Activated CD4-positive, CD25-positive, alpha-beta regulatory T cell treated with anti-CD3 and anti-CD28 coated beads, Interleukin-2, amount 50 U/mL, for 16 hours (primary cell): ENCODE measurements at places on chromosomes 11 and 22.

GRCh38 chr11:101521821-101522220 is 62.0 kb downstream of the TRPC6 start:
- no peak for DNase-seq

DNA sequence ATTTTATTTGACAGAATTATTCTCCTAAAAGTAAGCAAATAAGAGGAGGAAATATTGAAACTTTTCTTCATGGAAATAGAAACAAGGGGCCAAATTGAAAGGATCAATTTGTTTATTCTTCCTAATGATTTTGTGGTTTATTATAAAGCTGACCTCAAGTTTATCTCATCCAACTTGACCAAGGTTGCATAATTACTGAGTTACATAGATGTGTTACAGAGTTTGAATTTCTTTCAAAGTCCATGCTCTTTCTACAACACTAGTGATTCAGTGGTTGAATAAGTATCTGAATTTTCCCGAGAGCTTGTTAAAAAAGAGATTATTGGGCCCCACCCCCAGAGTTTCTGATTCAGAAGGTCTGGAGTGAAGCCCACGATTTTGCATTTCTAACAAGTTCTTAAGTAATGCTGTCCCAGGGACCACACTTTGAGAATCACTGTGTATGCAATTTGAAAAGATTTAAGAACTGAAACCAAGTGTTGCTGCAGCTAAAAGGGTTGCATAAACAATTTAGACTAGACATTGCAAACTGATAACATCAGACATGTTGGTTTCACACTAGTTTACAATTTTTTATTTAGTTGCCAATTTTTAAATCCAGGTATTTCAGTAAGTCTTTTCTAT is 485.7 kb upstream of the ANO5 start:
- no peak for DNase-seq

- DNase-seq, result no peak
These were observed 50.8 kb downstream of the FLRT1 start for GRCh38 chr11:64086258-64087123.

GRCh38 chr11:134250246-134250645 is 2.9 kb downstream of the THYN1 start:
- DNase-seq, result no peak

GRCh38 chr11:111694851-111695250 is 71.3 kb downstream of the PPP2R1B start:
- DNase-seq, result no peak

DNA sequence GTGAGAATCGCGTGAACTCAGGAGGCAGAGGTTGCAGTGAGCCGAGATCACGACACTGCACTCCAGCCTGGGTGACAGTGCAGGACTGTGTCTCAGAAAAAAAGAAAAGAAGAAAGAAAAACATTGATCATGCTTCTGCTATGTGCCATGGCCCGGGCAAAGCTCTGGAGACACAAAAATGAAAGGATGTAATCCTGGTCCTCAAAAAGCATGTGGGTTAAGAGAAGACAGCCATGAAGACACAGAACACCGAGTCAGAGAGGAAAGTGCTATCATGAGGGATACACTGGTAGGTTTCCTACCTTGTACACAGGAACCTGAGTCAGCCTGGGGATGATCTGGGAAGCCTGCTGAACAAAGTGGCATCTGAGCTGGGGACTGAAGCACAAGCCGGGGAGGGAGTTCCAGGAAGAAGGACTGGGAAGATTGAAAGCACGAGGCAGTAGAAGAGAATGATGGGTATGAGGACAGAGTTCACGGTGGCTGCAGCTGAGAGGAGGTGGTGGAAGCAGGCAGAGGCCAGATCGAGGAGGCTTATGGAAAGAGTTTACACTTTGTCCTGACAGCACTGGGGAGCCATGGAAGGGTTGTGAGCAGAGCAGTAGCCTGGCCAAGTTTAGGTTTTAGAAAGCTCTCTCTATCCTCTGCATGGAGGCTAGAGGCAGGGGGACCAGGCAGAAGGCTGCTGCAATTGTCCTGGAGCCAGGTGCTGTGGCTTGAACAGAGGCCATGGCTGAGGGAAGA is 9.9 kb upstream of the MAFF start:
- DNase-seq, result no peak

DNA sequence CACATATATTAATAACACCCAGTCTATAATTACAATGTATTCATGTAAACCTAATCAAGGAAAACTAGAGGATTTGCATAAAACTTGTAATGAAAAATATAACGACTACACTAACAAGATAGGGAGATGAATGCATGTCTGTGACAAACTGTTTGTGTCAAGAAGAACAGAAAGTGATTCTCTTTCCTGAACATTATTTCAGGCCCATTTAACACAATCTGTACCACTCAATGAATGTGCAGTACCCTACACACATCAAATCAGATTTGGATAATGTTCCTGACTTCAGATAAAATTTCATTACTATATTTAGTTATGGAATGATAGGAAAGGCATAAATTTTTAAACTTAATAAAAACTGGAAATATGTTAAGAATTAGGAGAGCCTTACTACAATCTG is 93.1 kb downstream of the CADM1 start:
- DNase-seq, result no peak

GRCh38 chr11:128490092-128490491 is 97.3 kb downstream of the ETS1 start:
- DNase-seq, result no peak

- DNase-seq, result no peak
These were observed 7.2 kb downstream of the FLI1 start for GRCh38 chr11:128701086-128701485.

DNA sequence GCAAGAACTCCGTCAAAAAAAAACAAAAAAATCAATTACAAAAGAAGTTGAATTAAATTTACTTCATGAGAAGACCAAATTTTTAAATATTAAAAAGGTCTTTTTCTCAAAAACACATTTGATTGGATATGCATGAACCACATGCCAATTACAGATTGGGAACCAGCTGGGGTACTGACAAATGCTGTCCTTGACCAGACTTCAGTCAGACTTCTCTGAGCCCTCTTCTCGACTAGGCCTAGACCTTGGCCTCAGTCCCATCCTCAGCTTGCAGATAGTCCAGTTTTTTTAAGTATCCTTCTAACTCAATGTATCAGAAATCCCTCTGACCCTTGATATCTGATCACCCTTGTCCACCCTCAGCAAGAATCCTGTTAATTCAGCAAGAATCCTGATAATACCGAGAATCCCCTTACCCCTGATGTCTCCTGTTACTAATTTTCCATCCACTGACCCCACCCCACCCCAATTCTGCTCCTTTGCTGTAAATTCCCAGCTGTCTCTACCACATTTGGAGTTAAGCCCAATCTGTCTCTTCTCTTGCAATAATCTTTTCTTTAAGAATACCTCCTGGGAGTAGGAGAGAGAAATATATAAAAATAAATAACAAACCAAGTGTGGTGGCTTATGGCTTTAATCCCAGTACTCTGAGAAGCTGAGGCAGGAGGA is 30.9 kb downstream of the OR4D9 start:
- no peak for DNase-seq

- no peak for DNase-seq
These were observed 23.5 kb downstream of the TESMIN start for GRCh38 chr11:68727783-68728182.

- no peak for DNase-seq
These were observed 578.0 kb upstream of the CADM1 start for GRCh38 chr11:116082256-116082655.

DNA sequence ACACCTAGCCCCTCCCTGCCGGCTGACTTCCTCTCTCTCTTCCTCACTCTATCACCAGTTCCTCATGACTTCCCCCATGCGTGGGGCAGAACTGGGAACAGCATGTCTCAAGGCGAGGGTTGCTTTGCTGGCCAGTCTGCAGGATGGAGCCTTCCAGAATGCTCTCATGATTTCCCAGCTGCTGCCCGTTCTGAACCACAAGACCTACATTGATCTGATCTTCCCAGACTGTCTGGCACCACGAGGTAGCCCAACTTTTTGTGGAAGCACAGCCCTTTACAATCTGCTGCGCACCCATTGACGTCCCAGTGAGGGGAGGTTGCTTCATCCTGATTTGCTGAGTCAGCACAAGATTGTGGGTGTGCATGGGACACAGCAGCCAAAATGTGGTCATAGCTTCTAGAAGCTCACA is 8.6 kb downstream of the TCN2 start:
- no peak for DNase-seq

GRCh38 chr11:128645968-128646367 is 47.9 kb upstream of the FLI1 start:
- no peak for DNase-seq

- DNase-seq, result no peak
These were observed 22.8 kb upstream of the ACCSL start for GRCh38 chr11:44024977-44025376.

DNA sequence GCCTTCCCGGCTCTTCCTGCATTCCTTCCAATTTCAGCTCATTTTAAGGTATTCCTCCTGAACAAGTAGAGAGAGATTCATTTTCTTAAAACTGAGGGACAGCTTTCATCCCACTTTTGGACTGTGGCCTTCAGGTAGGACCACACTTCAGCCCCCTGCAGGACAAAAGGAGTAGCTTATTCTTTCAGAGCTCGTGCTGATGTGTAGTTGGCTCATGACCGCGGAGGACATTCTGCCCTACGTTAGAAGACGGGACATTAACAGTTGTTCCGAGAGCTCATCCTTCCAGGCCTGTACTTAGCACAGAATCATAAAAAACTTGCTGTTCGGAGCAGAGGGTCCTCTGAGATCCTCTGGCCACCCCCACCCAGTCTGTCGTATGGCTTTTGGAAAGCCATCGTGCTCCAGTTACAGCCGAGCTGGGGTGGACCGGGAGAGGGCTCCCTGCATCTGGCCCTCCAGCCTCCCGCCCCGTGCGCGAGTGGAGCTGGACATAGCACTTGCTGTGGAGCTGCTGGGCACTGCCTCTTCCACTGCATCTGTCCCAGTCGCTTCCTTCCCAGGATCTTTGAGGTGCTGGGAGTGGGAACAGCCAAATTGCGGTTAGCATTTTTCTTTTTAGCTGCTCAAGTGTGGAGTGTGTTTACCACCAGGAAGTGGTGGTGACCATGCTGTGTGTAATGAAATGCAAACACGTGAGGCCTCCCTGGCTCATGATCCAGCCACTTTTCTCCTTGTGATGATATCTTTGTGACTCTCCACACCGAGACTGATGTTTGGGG is 250.3 kb downstream of the TBC1D22A start:
- no peak for DNase-seq

- DNase-seq, result no peak
These were observed 8.6 kb downstream of the TAB1 start for GRCh38 chr22:39408173-39408572.

DNA sequence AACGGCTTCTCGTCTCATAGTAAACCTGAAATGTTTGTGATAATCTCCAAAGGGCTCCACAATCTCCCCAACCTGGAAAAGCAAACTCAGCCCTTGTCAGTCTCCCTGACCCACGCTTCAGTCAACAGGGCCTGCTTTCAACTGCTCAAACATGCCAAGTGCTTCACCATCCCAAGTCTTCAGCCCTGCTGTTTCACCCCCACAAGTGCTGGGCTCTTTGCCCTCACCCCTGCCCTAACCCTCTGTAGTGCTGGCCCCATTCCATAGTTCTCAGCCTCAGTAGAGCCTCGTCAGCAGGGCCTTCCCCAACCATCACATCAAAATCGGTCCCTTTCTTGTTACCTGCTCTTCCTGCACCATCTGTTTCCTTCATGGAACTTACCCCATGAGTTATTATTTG is 43.4 kb upstream of the NFRKB start:
- no peak for DNase-seq

GRCh38 chr11:88151709-88152265 is 23.5 kb downstream of the RAB38 start:
- DNase-seq, result no peak

- DNase-seq, result no peak
These were observed 11.2 kb downstream of the FOLR1 start for GRCh38 chr11:72203163-72203562.

- DNase-seq, result no peak
These were observed at the start of gene MDK for GRCh38 chr11:46381048-46381818. TSS of gene MDK (plus strand) at chr11:46381669. CDS start at chr11:46382058, 389 bp downstream.

GRCh38 chr11:130629039-130629438 is 180.6 kb downstream of the ADAMTS15 start:
- no peak for DNase-seq

DNA sequence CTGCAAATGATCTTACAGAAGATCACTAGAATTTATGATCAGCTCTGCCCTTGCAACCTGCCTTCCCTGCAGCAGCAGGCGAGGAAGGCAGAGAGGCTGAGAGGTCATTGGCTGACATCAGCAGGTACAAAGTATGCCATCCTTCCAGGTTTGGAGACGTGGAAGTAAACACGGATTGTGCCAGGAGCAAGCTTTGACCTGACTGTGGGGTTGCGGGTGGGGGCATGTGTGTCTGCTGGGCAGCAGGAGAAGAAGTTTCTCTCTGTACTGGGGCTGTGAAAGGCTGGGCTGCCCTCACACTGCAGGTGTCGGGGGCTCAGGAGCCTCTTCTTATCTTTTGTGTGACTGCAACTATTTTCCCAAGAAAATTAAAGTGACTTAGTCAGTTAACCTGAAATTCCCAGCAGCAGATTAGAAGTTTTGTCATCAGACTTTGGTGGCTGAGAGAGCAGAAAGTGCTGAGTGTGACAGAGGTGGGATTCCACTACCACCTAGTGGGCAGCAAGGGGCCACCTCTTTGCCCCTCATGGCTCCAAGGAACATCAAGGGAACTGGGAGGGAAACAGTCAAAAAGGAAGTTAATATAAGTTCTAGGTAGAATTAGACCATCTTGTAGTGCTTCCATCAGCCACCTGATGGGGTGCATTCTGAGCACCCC is 565.9 kb downstream of the ETS1 start:
- no peak for DNase-seq

DNA sequence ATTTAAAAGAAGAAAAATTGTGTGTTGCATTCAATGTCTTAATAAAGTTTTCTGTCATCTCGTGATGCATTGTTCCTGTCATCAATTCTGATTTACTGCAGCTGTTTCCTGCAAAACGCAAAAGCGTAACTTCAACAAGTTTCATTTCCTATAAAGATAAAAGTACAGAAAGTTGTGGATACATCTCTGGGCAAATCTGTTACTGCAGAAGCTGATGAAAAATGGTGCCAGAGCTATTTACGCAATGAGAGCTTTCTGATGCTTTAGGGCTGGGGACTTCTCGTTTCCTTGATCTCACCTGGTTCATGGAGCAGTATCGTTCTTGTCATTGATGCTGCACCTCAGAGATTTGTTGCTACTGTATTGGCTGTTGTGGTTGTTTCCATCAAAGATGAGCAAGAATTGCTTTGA is 15.5 kb upstream of the MS4A12 start:
- no peak for DNase-seq
